Ureter (tissue), 1 donor: ENCODE measurements at places on chromosomes 5 and 9.

DNA sequence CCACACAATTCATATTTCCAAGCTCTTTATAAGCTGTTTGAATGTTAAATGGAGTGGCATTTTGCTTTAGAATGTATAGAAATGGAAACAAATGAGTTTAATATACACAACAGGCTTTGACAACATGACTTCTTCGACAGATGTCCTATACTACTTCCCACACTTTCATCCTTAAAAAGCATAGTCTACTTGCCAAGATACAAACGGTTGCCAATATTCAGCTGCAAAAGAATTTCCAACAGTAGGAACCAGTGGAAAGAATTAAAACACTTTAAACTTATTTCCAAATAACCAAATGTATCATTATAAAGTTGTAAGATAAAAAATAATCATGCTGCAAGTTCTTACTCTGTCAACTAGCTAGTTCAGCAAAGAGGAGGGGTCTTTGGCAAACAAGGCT lies 456.4 kb downstream of the PDE4D start:
- DNase-seq = no peak

- DNase-seq = no peak
Observed at GRCh38 chr9:21479152-21479702, 2.9 kb downstream of the IFNE start.

GRCh38 chr5:54446379-54446732 lies 9.1 kb upstream of the HSPB3 start:
- no peak for DNase-seq

DNA sequence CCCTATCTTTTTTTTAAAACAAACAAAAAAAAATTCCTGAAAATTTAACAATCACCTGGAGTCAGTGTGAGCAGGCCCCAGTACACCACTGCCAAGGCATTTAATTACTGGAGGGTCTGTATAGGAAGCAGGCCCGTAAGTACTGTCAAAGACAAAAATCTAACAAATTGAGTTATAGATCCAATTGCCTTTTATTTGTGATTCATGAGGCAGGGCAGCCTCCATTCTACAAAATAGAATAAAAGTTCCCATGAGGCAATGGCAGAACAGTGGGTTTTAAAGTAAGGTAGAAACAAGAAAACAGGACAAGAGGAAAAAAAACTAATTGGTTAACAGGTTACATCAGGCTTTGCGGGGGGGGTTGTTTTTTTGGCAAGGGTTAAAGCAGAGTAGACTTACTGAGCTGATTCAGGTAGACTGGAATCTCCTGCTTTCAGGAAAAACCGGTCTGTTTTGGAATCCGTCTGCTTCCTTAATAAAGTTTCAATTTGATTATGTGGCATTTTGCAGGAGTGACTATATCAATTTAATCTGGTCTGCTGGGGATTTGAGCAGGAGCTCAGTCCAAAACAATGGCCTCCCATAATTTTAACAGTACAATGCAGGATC lies 48.9 kb downstream of the AUH start:
- DNase-seq = peak; percentile 73

DNA sequence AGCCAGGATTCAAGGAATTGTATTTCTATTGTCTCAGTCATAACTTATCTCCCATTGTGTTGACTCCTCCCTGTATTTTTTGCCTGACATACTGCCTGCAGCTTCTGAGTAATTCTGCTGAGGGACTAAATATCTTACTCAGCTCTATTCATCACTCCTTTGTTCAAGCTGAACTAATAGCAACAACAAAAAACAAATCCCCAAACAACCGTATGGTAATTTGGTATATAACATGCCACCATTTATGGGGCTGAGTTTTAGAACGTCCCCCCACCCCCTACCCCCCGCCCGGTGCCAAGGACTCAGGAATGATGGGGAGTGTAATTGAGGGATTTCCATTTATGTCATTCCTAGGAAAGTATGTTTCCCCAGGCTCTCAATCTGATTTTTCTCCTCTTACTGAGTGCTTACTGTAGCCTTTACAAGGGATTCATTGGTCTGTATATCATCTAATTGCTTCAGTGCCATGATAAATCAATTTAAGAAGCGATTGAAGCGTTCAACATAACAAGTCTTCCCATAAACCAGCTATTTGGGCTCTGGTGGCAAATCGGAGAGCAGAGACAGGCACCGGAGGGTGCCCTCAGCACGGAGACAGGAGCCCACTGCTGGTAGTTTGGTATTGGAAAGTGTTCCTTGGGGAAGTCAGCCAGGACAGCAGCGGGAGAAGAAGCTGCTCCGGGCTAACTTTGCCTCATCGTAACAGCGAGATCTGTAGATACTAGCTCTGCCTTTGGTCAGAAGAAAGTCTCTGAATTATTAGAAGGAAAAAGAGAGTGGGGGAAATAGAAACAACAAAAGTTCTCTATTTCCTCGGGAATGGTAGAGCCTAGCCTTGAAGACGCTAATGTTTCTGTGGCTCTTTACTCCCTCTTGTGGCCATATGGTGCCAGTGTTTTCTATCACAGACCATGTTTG lies 40.7 kb upstream of the HSD17B4 start:
- peak; percentile 74 for DNase-seq

DNA sequence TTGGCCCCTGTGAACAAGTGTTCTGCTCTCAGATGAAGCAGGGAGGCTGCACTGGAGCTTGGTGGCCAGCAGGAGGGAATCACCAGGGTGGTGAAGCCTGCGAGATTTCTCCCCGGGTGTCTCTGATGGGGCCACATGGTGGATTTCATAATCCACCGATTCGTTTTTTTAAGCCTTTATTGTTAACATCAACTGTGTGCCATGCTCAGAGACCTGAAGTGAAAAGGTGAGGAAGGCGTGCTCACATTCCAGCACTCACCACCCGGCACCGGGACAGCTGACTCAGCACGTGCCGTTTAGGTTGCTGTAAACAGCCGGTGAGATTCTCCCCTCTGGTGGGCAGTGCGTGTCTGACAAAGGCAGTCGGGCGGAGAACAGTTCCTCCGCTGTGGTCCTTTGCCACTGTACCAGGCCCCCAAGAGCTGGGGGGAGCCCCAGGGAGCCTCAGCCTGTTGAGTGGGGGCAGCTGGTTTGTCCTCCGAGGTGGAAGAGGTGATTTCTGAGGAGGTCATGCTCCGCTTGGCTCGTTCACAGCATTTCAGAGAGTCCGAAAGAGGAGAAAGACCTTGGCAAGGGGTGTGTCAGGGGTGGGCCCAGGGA lies 12.7 kb upstream of the AHRR start:
- no peak for DNase-seq

GRCh38 chr9:35656831-35657545 lies 831 bp downstream of the RMRP start:
- no peak for DNase-seq

DNA sequence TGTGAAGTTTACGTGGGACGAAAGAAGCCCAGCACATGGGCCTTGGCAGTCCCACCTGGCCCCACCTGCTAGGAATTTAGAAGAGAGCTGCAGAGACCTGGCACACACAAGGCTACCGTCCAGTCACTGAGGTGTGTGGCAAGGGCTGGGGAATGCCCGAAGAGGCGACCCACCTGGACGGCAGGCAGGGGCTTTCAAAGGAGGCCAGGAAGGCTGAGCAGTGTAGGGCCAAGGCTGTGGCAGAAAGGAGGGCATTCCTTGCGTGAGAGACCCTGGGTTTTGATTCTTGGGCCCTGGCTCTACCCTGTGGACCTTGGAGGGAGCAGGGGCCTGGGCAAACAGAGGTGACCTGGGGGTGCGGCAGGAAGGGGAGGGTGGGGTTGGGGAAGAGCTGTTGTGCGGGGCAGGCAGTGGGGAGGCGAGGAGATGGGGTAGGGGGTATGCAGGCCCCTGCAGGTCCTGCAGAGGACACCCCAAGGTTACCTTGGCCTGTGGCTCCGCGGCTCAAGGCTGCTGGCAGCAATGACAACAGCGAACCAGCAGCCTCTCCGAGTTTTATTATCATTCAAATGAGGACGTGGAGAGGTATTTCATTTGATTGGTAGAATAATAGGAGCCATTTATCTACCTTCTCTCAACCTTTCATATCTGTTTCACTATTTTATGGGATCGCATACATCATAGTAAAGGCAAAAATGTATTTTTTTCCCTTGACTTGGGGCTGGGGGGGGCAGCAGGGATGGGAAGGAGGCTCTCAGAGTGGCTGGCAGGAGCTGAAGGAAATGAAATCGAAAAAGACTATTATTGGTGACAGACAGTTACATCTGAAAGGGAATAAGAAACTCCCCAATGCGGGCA lies 24.8 kb downstream of the TSPAN17 start:
- no peak for DNase-seq

- no peak for DNase-seq
Observed at GRCh38 chr9:14627513-14627912, 65.7 kb downstream of the ZDHHC21 start.

- no peak for DNase-seq
Observed at GRCh38 chr5:65854925-65855324, 71.5 kb upstream of the ERBIN start.

DNA sequence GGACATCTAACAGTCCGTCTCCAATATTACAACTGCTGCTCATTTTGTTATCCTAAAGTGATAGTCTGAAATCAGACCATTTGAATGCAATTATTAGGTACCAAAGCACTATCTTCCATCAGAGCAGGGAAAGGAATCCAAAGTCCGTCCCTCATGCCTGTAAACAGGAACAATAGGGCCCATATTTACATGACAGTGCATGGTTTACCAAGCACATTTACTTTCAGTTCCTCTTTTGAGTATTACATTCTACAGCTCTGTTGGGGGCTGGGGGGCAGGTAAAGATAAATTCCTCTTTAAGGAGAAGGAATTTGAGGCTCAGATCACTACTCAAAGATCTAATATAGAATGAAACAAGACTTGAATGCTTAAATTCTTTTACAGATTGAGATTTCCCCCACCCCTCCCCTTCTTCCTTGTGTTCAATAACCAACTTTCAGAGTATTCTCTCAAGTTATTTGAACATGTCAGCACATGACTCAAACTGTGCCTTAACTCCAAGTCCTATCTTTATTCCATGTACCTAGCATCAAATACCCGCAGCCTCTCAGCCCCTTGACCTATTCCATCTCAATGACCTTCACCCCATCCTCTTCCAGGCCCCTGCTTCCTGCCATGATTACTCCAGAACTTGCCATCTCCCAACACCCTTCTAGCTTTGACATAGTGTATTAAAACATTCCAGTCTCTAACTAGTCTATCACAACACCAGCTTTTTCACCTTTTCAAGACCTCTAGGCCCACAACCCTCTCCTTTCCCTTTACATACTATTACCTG lies 71.0 kb downstream of the BRINP1 start:
- DNase-seq = no peak

GRCh38 chr5:102753889-102754766 lies 977 bp upstream of the PAM start:
- DNase-seq = no peak

DNA sequence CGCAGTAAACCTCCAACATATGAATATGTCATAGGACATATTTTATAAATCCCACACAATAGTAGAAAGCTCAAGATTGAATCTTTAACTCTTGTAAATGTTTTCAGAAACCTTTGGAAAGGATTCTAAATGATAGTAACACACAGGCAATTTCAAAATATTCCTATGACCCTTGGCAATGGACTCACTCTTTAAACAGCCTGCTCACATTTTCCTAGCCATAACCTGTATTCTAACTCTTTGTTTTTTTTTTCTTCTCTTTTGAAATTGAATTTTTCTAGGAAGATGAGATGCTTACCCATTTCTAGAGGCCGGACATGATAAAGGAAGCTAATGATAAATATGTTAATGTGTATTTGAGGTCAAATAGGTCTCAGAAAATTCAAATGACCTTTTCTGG lies 29.6 kb downstream of the GRIN3A start:
- DNase-seq = no peak

GRCh38 chr9:91067306-91067860 lies 265.8 kb downstream of the SYK start:
- peak; percentile 20 for DNase-seq

- DNase-seq = no peak
Observed at GRCh38 chr9:106291786-106292185, 571.2 kb upstream of the ZNF462 start.

DNA sequence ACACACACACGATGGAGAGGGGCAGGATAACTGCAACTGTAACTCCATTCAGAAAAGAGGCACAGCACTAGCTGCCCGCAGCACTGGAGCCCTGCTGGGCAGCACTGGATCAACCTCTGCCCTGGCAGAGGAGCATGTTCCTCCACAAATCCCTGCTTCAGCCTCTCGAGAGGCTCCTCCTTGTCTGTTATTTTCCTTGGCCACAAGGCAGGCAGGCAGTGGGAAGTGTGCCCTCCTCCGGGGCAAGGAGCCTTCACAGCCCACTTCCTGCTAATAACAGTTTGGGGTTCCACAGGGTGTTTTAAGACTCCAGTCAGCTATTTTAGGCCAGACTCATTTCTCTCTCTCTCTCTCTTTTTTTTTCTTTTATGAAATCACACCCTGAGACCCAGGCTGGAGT lies 11.8 kb downstream of the FXN start:
- DNase-seq = no peak

DNA sequence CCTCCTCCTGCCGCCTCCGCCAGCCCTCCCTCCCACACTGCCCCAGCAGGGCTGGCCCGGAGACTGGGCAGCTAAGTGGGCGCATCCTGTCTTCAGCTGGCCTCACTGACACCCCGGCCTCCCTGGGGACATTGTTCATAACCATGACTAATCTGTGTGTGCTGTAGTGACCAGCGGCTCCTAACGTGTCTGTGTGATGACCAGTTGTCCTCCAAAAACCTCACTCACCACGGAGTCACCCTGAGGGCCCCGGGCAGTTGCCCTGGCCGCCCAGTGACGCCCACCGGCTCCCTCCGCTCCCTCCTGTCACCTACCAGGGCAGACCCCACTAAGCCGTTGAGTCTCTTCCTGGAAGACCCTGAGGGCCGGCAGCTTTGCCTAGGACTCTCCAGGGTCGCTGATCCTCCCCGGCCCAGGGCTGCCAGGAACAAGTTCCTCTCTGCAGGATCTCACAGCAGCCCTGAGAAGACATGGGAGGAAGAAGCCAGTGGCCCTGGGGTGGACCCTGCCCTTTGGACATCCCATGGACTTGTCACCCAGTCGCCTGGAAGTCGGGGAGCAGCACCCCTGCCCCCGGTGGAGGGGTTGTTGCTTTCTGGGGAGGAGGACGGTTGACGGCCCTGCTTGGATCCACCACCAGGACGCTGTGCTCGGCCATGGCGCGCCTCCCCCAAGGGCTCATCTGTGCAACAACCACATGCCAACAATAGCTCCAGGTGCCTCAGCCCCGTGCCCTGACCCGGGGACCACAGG lies 110.2 kb upstream of the LMX1B start:
- DNase-seq = no peak

- DNase-seq = no peak
Observed at GRCh38 chr9:78118742-78119473, 87.3 kb upstream of the GNAQ start.

DNA sequence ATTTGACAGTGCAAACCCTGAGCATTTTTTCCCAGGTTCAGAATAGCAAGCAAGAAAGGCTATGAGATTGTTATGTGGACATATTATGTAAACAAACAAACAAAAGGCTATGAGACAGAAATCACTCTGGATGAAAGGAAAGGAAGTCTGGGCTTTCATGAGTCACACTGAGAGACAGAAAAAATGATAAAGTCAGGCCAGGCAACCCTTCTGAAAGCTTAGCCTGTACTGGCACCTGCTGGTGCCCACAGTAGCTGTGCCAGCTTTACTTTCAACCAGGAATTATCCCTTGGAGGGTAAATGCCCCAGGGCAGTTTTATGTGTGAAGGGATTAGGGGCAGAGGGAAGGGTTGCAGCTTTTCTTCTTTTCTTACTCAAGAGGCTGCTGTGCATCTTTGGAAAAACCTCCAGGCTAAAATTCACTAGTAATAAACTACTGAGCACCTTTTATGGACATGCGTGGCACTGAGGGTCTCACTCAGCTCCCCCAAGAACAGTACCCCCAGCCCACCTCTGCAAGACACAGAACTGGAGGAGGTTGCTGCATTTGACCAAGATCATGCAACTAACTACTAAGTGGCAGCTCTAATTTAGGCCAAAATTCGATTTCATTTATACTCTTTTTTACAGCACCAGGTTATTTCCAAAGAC lies 41.7 kb downstream of the ACTL7B start:
- no peak for DNase-seq
